ENCODE measurements at places on chromosomes 11 and 22. TPM values are rescaled to one million over a fixed set of nuclear protein-coding genes. Genes with fewer than 3 reads are reported as not detected.

DNA sequence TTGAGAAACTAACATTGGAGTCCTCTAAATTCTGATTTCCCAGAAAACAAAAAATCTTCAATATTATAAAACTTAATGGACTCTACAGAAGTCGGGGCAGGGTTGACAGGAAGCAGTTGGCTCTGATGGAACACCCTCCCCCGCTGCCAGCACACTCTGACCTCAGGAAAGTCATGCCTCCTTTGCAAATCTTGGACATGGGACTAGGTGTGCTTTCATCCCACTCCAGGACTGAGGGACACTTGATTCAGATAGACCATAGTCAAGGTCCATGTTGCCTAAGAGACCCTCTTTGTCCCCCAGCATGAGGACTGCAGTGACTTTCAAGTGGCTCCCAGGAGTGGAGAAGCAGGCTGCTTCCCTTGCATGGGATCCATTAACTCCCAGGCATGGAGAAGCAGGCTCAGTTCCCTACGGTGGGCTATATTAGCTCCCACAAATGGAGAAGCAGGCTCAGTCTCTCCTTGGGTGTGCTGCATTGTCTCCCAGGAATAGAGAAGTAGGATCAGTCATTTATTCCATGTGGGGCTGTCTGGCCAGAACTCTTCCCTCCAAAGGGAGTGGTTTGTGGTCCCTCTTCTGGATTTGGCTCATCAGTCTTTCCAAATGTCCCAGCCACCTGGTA lies 38.3 kb downstream of the C22orf31 start:
- no peaks in the 10 kb centered on the region for H3K27me3 ChIP-seq
- H3K4me3 ChIP-seq = no peak overlapping the region
- H3K27ac ChIP-seq = no peak overlapping the region
- DNase-seq = no peak
- no peaks in the 10 kb centered on the region for H3K36me3 ChIP-seq
- H3K4me1 ChIP-seq = no peaks in the 10 kb centered on the region

DNA sequence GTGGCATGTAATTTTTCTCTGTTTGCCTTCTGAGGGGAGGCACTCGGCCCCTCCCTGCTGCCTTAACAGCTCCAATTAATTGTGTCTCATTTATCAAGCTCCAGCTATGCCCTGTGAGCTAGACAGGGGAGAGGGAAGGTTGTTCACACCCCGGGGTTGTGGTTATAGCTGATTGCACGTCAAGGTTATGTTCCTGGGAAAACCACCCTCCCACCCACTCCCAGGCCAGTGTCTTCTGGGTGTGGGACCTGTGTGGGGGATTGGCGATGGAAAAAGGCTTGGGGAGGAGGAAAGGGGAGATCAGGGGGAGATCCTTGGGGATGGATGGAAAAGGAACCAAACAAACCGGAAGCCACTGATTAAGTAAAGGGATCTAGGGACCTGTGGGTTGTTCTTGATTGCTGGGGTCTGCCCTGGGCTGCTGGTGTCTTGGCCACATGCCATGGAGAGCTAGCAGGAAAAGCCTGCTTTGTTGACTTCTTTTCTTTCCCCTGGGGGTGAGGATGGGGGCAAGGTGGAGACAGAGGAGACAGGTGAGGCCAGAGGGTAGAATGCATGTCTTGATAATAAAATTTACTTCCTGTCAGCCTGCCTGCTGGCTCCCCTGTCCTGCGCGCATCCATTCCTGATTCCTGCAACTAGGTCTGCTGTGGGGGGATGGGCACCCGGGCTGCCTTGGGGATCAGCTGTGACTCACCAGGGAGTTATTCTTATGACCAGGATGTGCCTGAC lies 13.5 kb upstream of the SORL1-AS1 start:
- peak overlapping the region; percentile 93 for H3K27ac ChIP-seq
- H3K4me3 ChIP-seq = peak overlapping the region; percentile 39
- H3K36me3 ChIP-seq = no peaks in the 10 kb centered on the region
- H3K4me1 ChIP-seq = peaks cover 68% of the 10 kb centered on the region

DNA sequence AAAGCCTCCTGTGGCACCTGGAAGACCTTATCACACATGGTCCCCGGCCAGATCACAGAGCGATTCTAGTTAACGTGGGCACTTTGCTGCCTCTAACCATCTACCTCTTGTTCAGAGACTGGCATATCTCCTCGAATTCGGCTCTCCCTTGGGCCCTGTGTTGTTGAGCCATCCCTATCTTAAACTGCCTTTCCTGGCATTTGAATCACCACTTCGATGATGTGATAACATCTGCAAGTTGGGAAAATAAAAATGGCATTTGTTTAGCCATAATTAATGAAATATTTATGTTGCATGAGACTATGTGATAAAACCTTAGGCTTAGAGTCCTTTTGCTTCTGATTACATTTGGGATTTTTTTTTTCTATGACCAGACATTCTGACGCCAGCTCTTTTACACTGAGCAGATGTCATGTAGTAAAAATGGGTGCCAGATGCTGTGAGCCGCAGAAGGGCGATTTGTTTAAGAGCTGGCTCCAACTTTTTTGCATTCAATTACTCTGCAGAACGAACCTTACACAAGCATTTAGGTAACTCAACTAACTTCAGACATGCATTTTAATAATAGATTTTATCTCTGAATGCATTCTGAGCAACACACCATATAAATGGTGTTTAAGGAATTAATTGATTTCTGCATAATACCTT lies 58.5 kb upstream of the PARVA start:
- H3K4me1 ChIP-seq = no peaks in the 10 kb centered on the region
- H3K36me3 ChIP-seq = peaks cover 5% of the 10 kb centered on the region
- DNase-seq = no peak

DNA sequence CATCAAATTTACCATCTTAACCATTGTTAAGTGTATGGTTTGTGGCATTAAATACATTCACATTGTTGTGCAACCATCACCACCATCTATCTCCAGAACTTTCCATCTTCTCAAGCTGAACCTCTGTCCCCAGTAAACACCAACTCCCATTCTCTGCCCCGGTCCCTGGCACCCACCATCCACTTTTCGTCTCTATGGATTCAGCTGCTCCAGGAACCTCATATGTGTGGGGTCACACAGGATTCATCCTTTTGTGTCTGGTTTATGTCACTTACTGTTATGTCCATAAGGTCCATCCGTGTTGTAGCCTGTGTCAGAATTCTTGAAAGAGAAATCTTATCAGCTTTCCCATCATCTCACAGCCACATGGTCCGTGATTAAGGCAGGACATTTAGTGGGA lies 16.3 kb downstream of the TSPAN32 start:
- no peaks in the 10 kb centered on the region for H3K36me3 ChIP-seq
- no peaks in the 10 kb centered on the region for H3K4me1 ChIP-seq
- no peaks in the 10 kb centered on the region for H3K27me3 ChIP-seq
- H3K27ac ChIP-seq = no peak overlapping the region

DNA sequence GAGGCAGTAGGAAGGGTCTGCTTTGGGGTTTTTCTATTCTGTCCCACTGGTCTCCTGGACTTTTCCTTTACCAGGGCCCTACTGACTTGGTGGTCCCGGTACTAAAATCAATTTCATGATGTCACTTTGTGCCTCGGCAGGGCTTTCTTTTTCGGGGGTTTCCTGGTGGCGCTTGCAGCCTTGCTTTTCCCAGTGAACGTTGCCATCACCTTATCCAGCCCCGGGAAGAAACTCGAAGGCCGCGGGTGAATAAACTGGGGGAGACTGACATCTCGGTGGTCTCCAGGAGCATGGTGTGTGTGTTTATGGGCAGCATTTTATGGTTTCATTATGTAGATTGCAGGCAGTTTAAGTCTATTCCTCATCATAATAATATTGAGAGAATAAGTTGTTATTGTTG lies 84.4 kb downstream of the KCNQ1 start:
- no peak for DNase-seq
- no peak overlapping the region for H3K4me3 ChIP-seq
- no peak overlapping the region for H3K27ac ChIP-seq
- no peaks in the 10 kb centered on the region for H3K36me3 ChIP-seq

- peak overlapping the region; percentile 9 for H3K4me3 ChIP-seq
- no peaks in the 10 kb centered on the region for H3K36me3 ChIP-seq
- peak overlapping the region; percentile 99 for H3K27ac ChIP-seq
- DNase-seq = peak; percentile 83
- no peaks in the 10 kb centered on the region for H3K27me3 ChIP-seq
Observed at GRCh38 chr11:1150769-1151365, 6.9 kb upstream of the MUC5AC start.

GRCh38 chr11:91220476-91221202 lies 997.8 kb upstream of the CHORDC1 start:
- H3K4me1 ChIP-seq = no peaks in the 10 kb centered on the region
- H3K36me3 ChIP-seq = no peaks in the 10 kb centered on the region
- DNase-seq = peak; percentile 72
- H3K27ac ChIP-seq = no peak overlapping the region
- H3K27me3 ChIP-seq = no peaks in the 10 kb centered on the region
- H3K4me3 ChIP-seq = no peak overlapping the region

- no peak for DNase-seq
- peaks cover 40% of the 10 kb centered on the region for H3K4me1 ChIP-seq
- no peaks in the 10 kb centered on the region for H3K36me3 ChIP-seq
- H3K27ac ChIP-seq = no peak overlapping the region
- no peak overlapping the region for H3K4me3 ChIP-seq
Observed at GRCh38 chr11:126390272-126390867, 34.9 kb downstream of the ST3GAL4 start.

Gene TMEM191B
- 14.8 TPM for total RNA-seq

Gene PPP6R2
- 46.2 TPM for total RNA-seq

Gene DRD4
- total RNA-seq = 0.11 TPM

All from PC-3 (cell line).